Fibroblast of lung (primary cell): ENCODE measurements at places on chromosomes 16 and 17. TPM values are rescaled to one million over a fixed set of nuclear protein-coding genes. Genes with fewer than 3 reads are reported as not detected.

GRCh38 chr17:34527908-34528470 is 51.4 kb upstream of the TMEM132E start:
- H3K36me3 ChIP-seq = no peaks in the 10 kb centered on the region
- H3K27me3 ChIP-seq = no peaks in the 10 kb centered on the region
- no peak overlapping the region for H3K27ac ChIP-seq
- DNase-seq = no peak
- H3K4me3 ChIP-seq = no peak overlapping the region

PMFBP1 gene
- 0.17 and 0.51 TPM in 2 replicates for total RNA-seq

GRCh38 chr17:49407981-49408501 is 6.6 kb downstream of the PHB1 start:
- no peak overlapping the region for H3K4me3 ChIP-seq
- H3K36me3 ChIP-seq = peaks cover 39% of the 10 kb centered on the region
- DNase-seq = peak; percentile 68
- peaks cover 5% of the 10 kb centered on the region for H3K4me1 ChIP-seq
- no peak overlapping the region for H3K27ac ChIP-seq
- H3K27me3 ChIP-seq = no peaks in the 10 kb centered on the region

DNA sequence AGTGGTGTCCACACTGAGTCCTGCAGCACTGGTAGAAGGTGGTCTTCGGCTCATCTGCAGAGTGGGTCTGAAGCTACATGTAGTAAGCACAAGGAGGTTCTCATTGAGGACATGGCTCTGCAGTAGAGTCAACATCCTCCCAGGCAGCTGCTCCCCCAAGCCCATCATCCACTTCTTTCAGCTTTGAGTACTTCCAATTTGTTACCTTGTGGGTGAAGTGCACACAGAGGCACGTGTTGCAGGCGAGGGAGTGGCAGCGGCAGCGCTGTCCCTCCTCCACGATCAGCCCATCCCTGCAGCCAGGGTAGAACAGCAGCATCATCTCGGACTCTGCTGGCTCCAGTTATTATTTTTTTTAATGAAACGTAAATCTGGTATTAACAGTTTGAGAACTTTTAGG is 1.8 kb upstream of the SSTR2 start:
- no peaks in the 10 kb centered on the region for H3K36me3 ChIP-seq
- no peaks in the 10 kb centered on the region for H3K4me1 ChIP-seq
- H3K27me3 ChIP-seq = peaks cover 51% of the 10 kb centered on the region
- H3K27ac ChIP-seq = no peak overlapping the region
- no peak for DNase-seq
- no peak overlapping the region for H3K4me3 ChIP-seq

DNA sequence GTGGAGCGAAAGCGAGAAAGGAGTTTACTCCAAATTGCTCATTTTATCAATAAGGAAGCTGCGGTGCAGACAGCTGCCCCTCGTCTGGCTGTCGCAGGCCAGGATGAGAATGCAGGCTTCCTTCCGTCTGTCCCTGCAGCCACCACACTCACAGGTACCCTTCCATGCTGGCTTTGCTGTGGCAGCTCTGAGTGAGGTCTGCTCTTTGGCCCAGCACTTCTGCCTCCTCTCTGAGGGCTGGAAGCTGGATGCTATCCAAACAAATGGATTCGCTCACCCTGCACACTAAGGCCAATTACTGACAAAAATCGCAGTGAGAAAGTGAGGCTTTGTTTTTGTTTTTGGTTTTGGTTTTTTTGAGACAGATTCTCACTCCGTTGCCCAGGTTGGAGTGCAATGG is 7.0 kb downstream of the ARMC7 start:
- no peaks in the 10 kb centered on the region for H3K27me3 ChIP-seq
- no peak overlapping the region for H3K27ac ChIP-seq
- no peaks in the 10 kb centered on the region for H3K36me3 ChIP-seq
- H3K4me1 ChIP-seq = peaks cover 4% of the 10 kb centered on the region
- no peak overlapping the region for H3K4me3 ChIP-seq

C17orf100 gene
- 0.26 and 0.33 TPM in 2 replicates for total RNA-seq
